Fibroblast of skin of scalp (primary cell): ENCODE measurements at places on chromosomes 7 and 10.
A peak's percentile ranks its signal among the peaks of the same experiment; 100 is the strongest.

GRCh38 chr7:98828368-98828767 is 41.4 kb downstream of the TMEM130 start:
- DNase-seq, result no peak

- DNase-seq, result no peak
Observed at GRCh38 chr7:146208492-146208891, 91.9 kb downstream of the CNTNAP2 start.

DNA sequence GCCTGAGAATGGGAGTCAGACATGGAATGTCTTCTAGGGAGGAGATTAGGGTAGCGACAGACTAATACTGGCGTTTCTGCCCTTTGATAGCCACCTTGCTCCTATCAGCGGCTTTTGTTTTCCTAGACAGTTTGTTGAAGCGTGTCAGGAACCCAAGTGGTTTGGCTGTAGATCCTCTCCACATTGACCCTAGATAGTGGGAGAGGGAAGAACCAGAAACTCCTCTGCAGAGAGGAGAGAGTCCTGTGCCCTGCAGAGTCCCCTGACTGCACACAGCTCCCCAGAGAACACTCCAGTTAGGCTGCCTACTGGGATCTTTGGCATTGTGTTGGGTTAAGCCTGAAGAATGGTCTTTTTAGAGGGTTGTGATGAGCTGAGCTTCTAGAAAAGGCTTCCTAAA is 2.4 kb downstream of the MEPCE start:
- no peak for DNase-seq

DNA sequence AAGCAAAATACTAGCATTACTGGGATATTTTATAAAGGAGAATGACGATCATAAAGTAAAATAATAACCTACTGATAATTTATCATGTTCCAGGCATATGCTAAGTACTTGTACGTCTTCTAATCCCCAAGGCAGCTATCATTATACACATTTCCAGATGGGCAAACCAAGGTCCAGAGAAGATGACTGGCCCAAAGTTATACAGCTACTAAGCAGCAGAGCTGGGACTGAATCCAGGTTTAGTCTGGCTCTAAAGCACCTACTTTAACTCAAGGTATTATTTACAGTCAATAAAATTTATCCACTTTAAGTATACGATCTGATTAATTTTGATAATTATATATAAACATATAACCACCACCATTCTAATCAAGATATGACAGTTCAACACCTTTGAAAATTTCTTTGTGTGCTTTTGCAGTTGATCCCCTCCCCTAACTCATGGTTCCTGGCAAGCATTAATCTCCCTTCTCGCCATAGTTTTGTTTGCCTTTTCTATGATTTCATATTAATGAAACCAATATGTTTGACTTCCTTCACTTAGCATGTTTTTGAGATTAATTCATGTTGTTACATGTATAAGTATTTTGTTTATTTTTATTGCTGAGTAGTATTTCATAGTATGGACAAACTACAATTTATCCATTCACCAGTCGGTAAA is 126.7 kb downstream of the CPEB3 start:
- no peak for DNase-seq

- peak; percentile 47 for DNase-seq
Observed at GRCh38 chr10:77974396-77975074, 48.0 kb upstream of the DLG5 start.

GRCh38 chr7:26688936-26689506 is 175.4 kb downstream of the SKAP2 start:
- no peak for DNase-seq

DNA sequence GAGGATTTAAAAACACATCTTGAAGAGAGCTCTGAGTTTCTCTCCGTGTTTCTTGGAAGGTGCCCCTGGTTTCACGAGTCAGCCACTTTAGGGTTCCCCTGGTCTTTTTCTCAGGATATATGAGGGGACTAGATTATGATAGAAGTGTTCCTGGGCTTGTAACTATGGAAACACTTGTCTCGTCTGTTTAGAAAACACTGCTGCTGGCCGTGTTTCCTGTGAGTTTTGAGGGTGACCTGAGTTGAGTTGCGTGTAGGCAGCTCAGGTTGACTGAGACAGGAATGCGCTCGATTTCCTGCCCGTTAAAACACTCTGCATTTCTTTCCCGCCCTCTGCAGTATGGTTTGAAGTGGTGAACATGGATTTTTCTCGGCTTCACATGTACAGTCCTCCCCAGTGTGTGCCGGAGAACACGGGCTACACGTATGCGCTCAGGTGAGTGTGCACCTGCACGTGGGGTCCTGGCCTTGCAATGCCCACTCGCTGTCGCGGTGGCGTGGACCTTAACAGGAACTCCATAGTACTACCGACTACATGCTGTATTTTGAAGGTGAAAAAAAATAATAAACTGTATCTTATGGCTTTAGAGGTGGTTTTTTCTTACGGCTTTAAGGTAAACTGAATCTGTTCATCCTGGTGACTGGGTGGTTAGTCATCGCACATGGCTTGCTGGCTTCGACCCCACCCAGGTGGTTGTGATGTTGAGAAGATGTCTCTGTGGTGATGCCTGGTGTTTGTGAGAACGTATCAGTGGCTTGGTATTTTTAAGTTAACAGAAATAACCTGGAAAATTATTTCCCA is at the start of gene SUN1:
SUN1 (plus strand) TSS at position 310 of the 801 bp plus-strand sequence; CDS start at position 359, 49 bp downstream.
- DNase-seq, result peak; percentile 25

GRCh38 chr7:77698042-77698625 is 1.9 kb downstream of the RSBN1L start:
- DNase-seq, result no peak

DNA sequence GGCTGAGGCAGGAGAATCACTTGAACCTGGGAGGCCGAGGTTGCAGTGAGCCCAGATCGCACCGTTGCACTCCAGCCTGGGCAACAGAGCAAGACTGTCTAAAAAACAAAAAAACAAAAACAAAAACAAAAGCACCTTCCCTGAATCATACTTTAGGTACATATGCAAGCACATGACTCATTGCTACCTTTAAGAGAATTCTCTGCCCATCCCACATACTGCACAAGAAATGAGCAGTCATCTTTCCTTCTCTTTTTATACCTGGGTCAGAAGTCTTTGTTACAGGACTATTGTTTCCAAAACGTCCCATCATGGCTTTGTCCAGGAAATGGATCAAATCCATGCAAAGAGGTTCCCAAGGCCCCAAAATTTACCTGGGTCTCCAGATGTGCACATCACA is 21.5 kb upstream of the AKR1B10 start:
- DNase-seq, result no peak

DNA sequence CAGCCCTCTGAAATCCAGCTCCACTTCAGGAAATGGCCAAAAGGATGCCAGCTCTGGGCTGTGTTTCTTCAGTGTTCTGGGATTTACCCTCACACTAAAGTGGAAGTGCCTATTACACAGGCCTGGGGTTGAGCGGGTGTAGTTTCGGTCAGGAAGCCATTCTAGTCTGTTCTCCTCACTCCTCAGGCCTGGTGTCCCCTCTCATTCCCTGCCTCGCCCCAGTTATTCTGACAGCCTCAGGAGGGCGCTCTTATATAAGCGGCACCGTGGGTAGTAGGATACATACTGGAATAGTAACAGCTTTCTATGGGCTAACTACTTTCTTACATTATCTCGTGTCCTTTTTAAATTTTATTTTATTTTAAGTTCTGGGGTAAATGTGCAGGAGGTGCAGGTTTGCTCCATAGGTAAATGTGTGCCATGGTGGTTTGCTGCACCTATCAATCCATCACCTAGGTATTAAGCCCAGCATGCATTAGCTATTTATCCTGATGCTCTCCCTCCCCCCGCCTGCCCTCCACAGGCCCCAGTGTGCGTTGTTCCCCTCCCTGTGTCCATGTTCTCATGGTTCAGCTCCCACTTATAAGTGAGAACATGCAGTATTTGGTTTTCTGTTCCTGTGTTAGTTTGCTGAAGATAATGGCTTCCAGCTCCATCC is 12.2 kb upstream of the LGI1 start:
- peak; percentile 42 for DNase-seq

DNA sequence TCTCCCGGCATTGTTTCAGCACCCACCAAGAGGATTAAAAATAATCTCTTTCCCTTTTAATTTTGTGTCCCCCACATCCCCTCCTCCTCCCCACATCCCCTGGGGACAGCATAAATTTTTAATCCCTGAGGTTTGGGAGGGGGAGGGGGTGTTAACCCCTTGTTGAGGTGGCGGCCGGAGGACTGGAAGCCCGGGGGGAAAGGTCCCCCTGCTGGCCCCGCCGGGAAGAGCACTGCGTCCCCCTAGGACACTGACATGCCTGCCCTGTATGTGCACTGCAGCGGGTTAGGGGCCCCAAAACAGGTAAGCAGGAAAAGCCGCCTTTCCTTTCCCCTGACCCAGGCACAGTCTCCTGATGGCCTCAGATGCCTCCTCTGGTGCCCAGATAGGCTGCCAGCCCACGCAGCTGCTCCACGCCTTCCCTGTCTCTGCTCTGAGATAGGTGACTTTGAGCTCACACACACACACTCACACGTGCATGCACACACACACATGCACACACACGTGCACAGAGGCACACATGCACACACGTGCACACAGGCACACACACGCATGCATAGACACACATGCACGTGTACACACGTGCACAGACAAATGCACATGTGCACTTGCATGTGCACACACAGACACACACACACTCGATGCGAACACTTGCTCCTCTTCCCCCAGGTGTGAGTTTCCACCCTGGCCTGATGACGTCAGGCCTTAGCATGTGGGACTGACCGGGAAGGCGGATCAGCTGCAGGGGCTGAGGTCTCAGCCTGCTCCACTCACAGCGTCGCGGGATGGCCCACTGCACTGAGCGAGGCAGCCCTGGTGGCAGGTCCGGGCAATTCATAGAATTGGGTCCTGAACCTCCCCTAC is 12.3 kb downstream of the CNPY1 start:
- DNase-seq, result peak; percentile 14

GRCh38 chr10:119283818-119284217 is 76.4 kb downstream of the GRK5 start:
- no peak for DNase-seq

DNA sequence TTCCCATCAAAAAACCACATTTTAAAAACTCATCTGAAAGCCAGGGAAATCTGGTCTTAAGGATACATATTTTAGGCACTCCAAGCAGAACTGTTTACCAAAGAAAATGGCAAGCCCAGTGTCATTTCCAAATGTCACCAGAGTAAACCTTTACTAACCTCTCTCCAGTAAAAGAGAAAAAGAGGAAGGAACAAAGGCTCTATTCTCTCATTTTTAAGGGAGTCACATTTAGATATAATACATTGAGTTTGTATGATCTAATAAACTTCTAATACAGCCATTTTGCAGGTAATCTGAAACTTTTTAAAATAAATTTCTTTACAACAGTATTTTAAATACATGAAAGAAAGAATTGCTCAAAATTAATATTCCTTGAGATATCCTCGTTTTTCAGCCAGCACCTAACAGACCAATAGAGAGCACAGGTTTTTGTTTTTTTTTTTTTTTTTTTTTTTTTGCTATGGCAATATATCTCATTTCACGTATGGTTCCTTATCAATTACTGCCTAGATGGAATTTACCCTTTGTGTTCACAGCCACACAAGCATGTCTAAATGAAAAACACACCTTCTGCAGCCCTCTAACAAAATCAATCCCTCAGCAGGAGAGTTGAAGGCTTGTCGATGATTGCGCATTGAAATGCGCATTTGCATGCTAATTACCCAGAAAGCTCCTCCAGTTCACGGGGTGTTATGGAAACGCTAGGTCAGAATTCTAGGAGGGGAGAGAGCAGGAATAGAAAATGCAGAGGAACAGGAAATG is 39.8 kb upstream of the MSRB2 start:
- DNase-seq, result no peak

DNA sequence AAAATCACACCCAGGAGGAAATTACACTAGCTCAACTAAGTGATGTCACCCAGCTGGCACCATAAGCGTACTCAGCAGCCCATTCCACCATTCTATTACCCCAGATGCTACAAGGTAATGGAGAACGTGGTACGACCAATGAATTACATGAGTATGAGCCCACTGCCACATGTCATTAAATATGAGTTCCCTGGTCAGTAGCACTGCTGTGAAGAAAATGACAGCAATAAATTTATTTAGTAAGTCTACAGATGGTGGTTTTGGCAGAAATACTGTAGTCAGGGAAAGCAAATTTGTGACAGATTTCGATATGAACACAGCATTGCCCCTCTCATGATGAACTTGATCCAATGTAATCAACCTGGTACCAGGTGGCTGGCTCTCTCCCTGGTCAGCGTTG is 154.2 kb downstream of the VWC2 start:
- DNase-seq, result no peak

GRCh38 chr7:101815826-101816594 is 1.4 kb upstream of the CUX1 start:
- DNase-seq, result peak; percentile 84

DNA sequence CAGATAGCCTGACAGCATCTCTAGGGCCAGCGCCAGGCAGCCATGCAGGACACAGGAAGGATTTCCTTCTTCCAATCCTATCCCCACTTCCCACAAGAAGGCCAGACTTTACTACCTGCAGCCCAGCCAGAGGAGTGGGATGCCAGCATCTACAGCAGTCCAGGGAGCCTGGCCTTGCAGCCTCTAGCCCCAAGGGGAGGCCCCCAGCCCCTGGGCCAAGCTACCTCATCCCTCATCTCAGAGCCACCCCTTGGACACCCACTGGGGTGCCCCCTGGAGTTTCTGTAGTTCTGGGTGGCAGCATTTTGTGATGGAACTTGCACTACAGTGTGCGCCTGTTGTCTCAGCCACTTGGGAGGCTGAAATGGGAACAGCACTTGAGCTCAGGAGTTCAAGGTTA is 170.8 kb upstream of the PODXL start:
- no peak for DNase-seq

GRCh38 chr7:43211286-43211685 is 98.8 kb downstream of the HECW1 start:
- no peak for DNase-seq

DNA sequence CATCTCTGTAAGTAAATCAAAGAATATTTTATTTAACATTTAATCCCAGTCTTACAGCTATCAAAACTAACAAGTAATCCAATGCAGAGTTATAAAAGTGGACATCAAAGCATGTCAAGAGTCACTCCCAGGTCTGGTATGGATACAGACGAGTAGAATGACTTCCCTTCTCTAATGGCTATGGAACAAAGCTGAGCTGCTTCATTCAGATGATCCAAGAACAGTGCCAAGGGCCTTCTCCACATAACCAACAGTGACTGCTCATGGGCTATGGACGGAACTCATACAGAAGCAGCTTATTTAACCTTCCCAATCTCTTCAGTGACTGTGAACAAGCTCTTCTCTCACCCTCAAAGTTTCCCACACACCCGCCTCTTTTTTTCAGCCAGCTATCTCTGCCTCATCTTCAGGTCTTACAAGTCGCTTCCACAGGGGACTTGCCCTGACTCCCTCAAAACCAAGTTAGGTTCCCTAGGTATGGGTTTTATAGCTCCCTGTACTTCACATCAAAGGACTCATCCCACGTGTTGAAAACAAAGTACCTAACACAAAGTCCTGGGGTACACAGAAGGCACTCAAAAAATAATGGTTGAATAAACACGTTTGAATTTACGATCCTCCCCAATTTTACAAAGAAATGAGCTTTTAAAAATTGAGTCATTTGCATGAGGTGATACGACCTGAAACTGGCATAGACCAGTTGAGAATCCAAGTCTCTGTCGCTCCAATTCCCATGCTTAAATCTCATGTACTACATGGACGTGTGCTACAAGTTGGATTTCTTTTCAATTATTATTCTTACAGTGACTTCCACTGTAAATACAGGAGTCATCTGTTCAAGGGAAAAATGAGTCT is 3.1 kb downstream of the USP6NL start:
- no peak for DNase-seq
